ENCODE measurements at places on chromosomes 7 and 10.

DNA sequence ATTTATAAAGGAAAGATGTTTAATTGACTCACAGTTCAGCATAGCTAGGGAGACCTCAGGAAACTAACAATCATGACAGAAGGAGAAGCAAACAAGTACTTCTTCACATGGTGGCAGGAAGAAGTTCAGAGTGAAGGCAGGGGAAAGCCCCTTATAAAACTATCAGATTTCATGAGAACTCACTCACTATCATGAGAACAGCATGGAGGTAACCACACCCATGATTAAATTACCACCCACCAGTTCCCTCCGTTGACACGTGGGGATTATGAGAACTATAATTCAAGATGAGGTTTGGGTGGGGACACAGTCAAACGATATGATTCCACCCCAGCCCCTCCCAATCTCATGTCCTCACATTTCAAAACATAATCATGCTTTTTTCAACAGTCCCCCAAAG lies 124.2 kb upstream of the PCGF5 start:
- no peak for DNase-seq

DNA sequence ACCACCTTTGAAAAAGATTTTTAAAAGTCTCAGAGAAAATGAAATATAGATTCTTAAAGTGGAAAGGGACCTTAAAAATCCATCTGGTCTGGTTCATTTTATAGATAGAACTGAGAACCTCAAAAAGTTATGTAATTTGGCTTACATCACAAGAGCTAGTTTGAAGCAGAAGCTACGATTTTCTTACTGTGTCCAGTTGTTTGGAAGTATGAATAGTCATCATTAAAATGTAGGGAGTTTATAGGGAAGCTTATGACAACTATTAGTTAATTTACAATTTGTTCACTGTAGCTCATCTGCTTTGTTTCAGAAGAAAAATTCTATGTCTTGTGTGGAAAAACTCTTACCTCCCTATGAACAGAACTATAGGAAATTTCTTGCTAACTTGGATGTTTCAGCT lies 26.9 kb downstream of the ZEB1 start:
- no peak for DNase-seq

DNA sequence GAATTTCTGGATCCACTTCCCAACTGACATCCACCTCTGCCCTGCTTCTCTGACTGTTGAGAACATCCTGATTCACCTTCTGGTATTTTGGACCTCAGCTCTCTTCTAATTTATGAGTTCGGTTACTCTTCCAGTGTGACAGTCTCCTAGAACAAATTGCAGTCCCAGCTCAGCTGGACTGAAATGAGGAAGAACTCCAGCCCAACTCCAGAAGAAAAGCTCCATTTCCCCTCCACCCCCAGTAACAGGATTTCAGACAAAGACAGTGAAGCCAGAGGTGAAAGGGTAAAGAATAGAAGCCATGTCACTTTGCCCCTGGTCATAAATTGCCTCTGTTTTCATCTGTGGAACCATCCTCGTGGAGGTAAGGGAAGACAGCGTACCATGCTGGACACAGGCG lies 26.2 kb upstream of the INHBA start:
- DNase-seq, result no peak

DNA sequence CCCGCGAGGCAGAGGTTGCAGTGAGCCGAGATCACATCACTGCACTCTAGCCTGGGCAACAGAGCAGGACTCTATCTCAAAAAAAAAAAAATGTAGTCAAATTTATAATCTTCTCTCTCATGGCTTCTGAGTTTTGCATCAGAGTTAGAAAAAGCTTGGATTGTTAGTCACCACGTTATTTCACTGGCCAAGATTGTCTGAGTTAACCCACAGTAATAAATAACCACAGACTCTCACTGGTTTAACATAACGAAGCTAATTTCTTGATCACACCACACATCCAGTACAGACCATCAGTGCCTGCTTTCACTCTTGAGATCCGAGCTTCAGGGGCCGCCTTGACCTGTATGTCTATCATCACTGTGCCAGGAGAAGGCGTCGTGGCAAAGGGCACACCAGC lies 116.8 kb upstream of the JCAD start:
- DNase-seq, result no peak

- no peak for DNase-seq
Observed at GRCh38 chr10:87878664-87879459, 15.4 kb downstream of the PTEN start.
